Stimulated activated CD4-positive, alpha-beta T cell treated with anti-CD3 and anti-CD28 coated beads, Interleukin-1b, Interleukin-23, amount 100 ng/mL, for 1 hour (primary cell): ENCODE measurements at places on chromosomes 7 and 10.

DNA sequence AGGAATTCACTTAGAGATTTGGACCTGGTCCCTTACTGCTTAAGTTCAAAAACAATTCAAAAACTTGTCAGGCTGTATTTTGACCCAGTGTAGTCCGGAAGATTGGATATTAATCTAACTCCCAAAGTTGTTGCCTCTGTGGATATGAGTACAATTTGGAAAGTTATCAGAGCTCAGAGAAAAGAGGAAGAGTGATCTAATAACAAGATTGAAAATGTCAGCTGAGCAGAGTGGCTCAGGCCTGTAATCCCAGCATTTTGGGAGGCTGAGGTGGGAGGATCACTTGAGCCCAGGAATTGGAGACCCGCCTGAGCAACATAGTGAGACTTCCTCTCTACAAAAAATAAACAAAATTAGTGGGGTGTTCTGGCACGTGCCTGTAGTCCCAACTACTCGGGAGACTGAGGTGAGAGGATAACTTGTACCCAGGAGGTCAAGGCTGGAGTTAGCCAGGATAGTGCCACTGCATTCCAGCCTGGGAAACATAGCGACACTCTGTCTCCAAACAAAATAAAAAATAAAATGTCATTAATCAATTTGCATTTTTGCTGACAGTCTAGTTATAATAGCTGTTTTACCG lies 3.2 kb upstream of the ASCC1 start:
- DNase-seq = no peak

DNA sequence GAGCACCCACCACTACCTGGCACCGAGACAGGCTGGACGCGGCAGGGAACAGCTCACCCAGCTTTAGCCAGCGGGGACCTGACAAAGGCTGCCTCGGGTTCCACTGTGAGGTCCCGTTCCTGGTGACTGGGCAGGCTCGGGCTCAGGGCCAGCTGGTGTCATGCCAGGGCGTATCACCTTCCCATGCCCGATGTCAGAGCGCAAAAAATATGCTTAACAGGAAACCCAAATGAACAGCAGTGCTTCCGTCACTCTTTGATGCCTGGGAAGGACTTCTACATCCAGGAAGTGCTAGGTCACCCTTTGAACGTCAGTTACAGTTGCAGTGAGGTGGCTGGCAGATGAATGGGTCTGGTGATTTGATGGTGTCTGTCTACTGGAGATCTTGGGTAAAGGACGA lies 106.0 kb downstream of the ADARB2 start:
- DNase-seq = no peak

GRCh38 chr7:1233333-1234048 lies 819 bp downstream of the UNCX start:
- DNase-seq = no peak

DNA sequence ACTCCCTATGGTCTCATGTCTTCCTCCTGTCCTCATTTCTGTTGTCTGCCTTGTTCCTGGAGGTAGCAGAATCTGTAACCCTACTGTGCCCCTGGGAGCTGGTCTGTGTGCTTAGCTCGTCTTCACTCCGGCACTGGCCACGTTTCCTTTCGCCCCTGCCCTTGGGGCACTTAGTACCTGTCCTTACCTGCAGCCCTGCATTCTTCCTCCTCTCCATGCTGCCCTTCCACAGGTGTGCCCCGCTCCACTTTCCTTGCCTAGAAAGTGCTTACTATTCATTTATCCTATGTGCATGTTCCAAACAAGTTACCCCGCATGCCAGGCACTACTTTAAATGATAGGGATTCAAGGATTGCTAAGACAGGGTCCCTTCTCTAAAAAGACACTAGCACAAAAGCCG lies 199.9 kb upstream of the ZMIZ1 start:
- no peak for DNase-seq
